ENCODE measurements at places on chromosomes 7 and 10.

DNA sequence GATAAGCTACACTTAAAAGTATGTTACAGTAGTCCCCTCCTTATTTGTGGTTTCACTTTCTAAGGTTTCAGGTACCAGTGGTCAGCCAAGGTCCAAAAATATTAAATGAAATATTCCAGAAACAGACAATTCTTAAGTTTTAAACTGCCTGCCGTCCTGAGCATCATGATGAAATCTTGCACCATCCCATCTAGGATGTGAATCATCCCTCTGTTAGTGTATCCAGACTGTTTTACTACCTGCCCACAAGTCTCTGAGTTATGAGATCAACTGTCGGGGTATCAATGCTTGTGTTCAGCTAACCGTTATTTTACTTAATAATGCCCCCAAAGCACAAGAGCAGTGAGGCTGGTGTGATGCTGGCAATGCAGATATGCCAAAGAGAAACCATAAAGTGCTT lies 11.4 kb downstream of the KDM7A start:
- no peak for DNase-seq

DNA sequence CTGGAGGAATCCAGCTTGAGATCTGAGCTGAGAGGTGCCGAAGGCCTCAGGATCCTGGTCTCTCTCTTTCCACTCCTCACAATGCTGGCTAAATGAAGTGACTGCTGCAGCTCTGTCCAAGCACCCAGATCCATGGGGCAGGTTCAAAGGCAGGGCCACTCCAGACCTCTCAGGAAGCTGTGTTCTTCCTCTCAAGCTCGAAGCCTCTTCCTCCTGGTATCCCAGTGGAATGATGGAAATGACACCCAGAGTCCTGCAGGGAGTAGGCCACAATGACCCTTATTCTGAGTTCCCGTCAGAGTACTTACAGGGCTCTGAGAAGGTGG lies 574.1 kb downstream of the GRID1 start:
- no peak for DNase-seq

DNA sequence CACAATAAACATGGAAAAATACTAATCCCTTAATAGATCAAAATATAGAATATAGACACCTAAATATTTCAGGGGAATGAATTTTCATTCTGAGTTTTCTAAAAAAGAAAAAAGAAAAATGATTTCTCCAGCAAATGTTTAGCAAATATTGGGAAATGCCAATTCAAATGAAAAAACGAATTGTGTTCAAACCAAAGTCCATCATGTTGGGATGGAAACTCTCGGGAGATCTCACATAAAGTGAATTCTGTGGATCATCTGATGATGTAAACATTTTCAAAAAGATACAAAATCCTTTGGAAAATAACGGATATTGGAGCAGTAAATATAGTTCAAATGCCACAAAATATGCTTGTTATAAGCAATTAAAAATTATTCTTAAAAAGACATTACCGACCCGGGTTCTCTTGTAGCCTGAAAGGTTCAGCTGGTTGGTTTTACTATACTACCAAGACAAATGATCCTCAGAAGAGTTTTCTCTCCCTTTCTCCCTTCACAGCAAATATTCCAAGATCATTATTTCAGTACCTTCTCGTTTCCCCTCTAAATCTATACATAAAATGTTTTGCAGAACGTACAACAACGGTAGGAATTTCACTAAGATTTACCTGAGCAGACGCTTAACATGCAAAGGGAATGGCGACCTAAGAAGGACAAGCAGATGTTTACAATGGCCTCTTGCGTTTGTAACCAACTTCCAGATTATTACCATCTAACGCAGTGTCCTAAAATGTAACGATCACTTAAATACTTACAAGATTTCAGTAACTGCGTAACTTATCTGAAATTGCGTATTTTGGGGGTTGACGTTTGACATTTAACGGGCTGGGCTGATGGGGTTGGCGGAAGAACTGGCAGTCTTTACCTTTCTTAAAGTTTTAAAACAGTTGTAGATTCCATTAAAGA lies 2.5 kb downstream of the HOXA13 start:
- DNase-seq, result no peak

DNA sequence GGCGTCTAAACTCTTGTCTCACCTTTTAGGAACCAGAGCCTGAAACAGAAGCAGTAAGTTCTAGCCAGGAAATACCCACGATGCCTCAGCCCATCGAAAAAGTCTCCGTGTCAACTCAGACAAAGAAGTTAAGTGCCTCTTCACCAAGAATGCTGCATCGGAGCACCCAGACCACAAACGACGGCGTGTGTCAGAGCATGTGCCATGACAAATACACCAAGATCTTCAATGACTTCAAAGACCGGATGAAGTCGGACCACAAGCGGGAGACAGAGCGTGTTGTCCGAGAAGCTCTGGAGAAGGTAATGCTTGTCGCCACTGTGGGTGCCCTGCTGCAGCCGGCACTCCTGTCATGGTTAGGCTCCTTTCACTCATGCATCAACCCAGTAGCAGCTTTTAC lies 113.1 kb downstream of the ZMYND11 start:
- DNase-seq, result no peak

DNA sequence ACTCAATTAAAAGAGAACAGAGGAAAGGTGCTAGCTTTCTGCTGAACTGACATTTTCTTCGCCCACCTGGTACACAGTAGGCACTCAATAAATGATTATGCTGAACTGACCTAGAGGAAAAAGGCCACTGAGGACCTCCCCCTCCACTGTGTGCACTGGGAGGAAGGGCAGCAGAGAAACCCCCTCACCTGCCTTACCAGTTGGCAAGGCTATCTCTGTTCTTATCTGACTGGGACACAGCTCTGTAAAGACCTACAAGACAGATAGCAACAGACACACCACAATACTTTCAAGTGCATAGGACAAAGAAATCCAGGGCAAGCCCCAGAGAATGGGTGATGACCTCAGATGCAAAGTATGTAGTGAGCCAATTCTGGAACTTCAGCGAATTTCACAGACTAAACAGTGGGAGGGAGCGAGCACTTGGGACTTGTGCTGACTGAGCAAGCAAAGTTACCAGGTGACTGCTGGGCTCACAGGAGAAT lies 30.4 kb downstream of the PDLIM1 start:
- no peak for DNase-seq

- no peak for DNase-seq
These were observed 1.5 kb downstream of the FAM13C start for GRCh38 chr10:59360605-59361405.

DNA sequence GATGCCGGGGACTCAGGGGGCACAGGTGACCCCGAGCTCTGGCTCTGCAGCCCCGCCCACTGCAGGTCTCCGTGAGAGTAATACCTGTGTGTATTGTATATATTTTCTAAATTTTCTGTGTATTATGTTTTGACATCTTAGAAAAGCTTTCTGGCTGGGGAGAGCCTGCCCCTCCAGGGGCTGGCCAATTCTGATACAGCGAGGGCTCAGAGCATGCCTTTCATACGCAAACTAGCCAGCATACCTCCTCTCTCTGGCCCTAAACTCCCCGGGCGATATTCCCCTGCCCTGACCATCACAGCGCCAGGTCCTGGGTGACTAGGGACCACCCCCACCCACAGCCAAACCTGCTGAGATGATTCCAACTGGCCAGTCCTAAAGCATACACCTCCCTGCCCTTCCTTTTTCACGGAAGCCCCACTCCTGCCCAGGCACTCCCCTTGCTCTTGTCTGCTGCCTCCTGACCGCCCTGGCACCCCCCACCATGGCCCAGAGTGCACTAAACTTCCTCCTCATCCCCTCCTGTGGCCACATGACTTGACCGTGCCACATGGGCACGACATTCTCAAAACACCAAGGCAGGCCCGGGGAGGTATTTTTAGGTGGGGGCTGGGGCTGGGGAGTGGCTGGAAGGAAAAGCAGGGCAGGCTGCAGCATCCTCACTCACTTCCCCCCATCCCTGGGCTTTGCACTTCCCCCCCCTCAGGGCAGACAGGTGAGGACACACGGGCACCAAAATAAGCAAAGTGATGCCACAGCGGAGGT lies 61.5 kb downstream of the INSIG1 start:
- no peak for DNase-seq

DNA sequence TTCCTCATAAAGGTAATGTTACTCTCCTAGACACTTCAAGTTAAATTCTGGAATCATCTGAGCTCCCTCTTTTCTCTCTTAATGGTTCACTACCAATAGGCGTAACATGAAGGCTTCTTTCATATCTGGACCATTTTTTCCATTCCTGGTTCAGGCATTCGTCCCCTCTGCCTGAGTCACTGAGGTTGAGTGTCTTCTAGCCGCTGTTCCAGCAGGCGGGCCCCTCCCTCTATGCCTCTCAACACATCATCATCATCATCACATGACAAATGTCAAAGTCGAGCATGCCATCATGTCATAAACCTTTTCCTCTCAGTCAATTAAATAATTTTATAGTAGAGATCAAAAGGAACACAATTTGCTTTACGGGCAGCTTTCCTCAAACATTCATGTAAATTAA lies 168.9 kb upstream of the ASAH2 start:
- DNase-seq, result no peak

GRCh38 chr10:103837370-103838069 lies 17.9 kb downstream of the SH3PXD2A start:
- no peak for DNase-seq

DNA sequence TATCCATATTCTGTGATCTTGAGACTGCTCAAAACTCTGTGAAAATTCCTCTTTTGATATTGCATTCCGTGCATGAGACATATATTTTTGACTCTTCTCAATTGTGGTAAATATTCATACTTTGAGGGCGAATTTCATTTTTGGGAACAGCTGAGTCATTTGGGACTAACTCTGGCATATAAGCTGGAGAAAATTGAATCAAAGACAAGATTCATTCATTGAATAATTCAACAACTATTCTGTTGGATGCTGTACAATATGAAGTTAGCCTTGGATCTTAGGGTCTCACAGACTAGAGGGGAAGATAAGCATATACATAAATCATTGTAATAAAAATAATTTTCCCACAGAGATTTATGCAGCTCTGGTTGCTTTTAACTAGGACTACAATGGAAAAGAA lies 183.2 kb upstream of the NEBL start:
- DNase-seq, result no peak

DNA sequence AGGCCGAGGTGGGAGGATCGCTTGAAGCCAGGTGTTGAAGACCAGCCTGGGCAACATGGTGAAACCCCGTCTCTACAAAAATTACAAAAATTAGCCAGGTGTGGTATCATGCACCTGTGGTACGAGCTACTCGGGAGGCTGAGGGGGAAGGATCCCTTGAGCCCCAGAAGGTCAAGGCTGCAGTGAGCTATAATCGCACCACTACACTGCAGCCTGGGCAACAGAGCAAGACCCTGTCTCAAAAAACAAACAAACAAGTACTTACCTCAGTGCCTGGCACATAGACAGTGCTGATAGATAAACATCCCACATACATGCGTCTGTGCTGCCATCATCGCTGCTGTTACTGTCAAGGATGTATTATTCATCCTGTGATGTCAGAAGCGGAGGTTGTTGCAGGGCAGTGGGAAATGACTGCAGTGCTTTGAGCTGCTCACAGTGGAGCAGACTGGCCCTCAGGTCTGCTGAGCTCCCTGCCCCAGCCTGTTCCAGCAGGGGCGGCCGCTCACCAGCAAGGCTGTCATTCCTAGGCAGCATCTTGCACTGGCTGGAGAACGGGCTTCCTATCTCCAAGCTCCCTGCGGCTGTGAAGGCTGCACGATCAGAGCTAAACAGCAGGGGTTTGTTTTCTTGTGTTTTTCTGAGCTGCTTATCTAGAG lies 18.6 kb downstream of the FOXK1 start:
- no peak for DNase-seq

- DNase-seq, result no peak
These were observed 51.3 kb downstream of the FAM13C start for GRCh38 chr10:59311025-59311424.

DNA sequence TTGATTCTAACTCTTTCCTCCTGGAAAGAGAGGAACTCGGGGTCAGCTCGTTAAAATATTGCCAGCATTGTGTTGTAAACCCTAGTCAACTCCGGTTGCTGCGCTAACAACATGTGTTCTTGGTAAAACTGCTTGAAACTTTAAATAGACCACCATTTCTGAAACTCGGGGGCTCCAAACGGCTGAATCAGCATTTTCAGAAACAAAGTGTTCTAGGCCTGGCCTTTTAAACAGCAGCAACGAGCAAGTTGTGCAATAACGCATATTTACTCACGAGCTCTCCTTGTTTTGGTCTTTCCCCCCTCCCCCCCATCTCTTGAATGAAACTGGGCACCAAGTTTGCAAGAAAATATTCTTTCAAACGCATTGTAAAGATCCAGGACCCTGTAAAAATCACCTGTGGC lies 9.2 kb upstream of the GRB10 start:
- DNase-seq, result no peak

GRCh38 chr10:89959433-89960110 lies 258.2 kb downstream of the KIF20B start:
- no peak for DNase-seq
